ENCODE measurements at places on chromosomes 1 and 21.
A peak's percentile ranks its signal among the peaks of the same experiment; 100 is the strongest.

DNA sequence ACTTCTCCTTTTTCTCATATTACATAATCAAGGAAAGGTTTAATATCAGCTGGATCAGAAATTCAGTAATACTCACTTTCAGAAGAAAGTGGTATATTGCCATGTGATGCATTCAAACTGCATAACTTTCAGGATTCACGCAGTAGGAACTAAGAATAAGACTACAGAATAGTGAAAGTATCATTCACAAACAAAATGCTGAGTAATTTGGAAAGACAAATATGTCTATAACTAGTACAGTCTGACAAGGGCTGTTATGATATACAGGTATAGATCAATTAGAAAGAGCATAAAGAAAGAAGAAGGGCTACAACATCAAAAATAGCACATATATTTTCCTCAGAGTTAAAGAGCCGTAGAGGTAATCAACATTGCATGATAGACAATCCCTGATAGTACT lies 871.5 kb upstream of the TMPRSS15 start:
- no peak for DNase-seq

DNA sequence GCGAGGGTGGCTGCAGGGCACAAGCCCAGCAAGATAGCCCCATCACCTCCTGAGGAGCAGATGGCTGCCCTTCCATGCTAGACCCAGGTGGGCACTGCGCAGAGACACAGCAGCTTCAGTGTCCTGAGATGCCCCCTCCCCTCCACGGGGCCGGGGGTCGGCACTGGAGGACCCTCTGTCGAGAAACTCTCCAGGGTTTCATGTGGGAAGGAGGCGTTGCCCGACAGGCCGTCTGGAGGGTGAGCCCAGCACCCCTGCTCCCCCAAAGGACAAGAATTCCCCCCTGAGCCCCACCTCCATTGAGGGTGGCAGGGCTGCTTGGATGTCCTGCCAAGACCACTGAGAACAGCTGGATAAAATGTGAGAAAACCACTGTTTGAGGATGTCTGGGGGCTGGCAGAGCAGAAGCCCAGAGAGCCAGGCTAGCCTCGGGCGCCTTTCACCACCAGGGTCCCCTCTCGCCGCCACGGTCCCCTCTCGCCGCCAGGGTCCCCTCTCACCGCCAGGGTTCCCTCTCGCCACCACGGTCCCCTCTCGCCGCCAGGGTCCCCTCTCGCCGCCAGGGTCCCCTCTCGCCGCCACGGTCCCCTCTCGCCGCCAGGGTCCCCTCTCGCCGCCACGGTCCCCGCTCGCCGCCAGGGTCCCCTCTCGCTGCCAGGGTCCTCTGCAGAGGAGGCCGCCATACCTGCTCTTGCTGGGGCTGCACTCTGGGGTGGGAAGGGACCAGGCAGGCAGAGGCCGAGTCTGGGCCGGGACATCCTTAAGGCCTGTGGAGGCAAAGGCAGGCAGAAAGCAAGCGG lies 44.2 kb downstream of the SLC19A1 start:
- no peak for DNase-seq

DNA sequence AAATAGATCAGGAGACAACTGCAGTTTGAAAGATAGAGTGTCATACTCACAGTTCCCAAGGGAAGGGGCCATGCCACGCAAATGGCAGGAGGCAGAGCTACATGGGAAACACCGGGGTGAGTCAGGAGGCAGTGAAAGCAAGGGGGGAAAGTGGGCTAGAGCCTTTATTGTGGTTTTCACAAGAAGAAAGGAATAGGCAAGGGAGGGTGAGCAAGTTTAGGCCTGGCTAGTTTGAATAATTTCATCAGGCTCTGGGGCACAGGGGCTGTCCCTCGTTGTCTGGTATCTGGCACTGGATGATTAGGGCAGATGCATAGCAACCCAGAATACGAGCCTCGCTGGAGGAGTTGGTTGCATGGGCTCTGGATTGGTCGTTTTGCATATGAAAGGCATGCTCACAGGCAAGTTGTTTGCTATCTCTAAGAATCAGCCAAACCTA lies 17.0 kb upstream of the ITLN2 start:
- no peak for DNase-seq

DNA sequence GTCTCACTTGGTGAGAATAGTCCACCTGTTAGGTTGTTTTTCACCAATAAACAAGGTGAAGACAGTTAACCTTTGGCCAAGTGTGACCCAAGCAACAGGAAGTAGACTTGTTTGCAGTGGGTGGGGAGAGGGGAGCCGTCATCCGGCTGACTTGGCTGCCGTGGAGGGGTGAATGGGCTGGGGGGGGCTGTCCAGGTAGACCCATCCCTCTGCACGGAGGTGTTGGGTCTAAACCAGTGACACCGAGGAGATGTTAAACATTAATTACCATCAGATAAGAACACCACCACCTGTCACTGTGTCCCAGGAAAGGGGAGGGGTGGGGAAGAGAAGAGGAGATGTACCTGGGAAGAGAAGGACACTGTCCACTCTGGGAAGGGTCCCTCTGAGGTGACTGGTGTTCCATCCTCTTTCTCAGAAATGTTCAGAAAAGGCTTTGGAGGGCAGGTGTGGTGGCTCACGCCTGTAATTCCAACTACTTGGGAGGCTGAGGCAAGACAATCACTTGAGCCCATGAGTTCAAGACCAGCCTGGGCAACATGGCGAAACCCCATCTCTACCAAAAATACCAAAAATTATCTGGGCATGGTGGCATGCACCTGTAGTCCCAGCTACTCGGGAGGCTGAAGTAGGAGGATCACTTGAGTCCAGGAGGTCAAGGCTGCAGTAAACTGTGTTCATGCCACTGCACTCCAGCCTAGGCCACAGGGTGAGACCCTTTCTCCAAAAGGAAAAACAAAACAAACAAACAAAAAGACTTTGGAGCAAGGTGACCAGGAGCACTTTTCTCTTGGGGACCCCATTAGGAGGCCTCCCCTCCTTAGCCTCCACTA lies 6.7 kb upstream of the MYOM3 start:
- DNase-seq = no peak

DNA sequence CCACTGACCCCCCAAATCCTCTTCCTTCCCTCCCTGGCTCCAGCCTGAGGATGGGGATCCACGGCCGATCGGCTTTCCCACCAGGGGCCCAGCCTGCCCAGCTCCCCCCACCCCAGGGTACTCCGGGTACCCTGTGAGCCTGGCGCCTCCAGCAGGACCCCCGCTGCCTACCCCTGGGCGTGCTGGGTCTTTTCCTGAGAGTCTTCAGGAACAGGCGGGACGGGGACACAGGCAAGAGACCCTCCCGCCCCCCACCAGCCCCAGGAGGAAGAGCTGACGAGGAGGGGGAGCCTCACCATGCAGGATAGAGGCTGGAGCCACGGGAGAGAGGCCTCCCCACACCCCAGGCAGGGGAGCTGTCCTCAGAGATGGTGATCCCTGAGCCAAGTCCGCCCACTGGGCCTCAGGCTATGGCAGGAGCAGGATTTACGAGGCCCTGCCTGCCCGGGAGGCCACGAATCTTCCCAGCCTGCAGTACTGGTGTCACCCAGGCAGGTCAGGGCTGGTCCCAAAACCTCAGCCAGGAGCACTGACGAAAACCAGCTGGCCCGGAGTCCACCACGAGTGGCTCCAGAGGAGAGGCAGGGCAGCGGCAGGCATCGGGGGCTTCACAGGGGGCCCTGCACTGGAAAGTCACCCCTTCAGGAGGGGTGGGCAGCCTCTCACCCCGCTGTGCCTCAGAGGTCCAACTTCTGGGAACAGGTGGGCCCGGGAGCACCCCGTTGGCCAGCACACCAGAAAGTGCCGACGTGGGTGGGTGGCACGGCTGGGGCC lies 58.0 kb downstream of the MEGF6 start:
- no peak for DNase-seq

DNA sequence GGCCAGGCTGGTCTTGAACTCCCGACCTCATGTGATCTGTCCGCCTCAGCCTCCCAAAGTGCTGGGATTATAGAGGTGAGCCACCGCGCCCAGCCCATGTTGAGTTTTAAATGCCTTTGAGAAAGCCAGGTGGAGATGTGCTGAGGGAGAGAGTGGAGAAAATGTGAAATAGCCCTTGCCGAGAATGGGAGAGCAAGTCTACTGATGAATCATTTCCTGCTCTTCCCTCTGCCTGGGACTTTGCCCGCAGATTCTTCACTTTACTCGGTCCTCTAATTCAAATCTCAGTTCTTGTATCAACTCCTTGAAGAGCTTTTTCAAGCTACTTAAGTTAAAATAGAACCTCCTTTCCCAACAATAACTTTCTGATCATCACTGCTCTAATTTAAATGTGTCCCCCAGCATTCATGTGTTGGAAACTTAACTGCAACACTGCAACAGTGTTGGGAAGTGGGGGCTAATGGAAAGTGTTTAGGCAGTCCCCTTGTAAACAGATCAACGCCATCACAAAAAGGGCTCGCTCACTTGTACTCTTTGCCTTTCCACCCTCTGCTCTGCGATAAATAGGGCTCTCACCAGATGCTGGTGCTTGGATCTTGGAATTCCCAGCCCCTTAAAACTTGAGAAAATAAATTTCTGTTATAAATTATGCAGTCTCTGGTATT lies 27.8 kb downstream of the OSBPL9 start:
- no peak for DNase-seq

DNA sequence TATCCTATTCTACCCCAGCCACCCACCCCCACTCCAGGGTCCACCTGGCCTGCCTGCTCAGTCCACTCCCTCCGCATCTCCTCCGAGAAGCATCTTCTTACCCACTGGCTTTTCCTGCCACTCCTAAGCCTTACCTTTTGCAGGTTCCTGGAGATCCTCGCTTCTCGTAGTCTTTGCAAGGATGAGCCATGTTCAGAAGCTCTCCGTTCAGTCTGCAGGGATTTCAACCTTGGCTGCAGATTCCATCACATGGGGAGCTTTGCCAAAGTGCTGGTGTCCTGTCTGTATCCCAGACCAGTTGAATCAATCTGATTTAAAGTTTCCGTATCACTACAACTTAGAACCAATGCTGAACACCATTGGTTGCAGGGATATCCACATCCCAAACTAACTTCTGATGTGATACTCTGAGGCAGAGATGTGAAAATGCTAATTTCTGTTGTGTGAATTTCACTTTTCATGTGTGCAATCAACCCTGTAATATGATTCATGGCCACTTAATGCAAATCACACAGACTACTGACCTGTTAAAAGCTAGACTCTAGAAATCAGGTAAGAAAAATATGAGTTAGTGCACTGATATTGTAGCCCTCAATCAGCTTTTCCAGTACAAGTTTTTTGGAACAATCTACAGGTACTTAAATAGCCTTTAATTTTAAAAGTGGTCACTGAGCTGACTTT lies 61.9 kb downstream of the CAPN2 start:
- DNase-seq = no peak

DNA sequence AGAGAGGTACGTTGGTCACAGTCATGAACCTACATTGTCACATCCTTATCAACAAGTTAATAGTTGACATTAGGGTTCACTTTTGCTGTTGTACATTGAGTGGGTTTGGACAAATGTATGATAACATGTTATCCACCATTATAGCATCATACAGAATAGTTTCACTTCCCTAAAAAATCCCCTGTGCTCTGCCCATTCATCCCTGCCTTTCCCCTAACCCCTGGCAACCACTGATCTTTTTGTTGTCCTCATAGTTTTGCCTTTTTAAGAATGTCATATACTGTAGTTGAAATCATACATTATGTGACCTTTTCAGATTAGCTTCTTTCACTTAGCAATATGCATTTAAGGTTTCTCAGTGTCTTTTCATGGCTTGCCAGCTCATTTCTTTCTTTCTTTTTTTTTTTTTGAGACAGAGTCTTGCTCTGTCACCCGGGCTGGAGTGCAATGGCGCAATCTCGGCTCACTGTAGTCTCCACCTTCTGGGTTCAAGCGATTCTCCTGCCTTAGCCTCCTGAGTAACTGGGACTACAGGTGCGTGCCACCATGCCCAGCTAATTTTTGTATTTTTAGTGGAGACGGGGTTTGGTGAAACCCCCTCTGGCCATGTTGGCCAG lies 50.6 kb downstream of the UCK2 start:
- DNase-seq = no peak

- no peak for DNase-seq
Observed at GRCh38 chr1:156119503-156120209, 5.1 kb downstream of the LMNA start.

DNA sequence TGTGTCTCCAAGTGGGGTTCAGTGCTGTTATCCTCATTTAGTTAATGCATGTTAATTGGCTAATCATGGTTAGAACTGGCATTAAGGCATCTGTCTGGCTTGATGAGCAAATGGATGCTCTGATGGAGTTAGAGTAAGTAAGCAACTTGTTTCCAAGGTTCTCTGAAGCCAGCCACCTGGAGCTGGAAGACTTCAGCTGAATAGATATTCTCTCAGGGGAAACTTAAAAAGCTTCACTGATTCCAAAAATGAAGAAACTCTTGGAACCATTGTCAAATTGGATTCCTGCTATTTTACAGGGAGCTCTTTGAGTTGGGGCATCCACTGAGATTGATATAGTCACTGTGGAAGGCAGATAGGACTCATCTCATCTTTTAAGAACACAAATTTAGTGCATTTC lies 118.9 kb downstream of the CACHD1 start:
- no peak for DNase-seq

GRCh38 chr1:26692793-26693490 lies 2.9 kb upstream of the ARID1A start:
- DNase-seq = peak; percentile 95

DNA sequence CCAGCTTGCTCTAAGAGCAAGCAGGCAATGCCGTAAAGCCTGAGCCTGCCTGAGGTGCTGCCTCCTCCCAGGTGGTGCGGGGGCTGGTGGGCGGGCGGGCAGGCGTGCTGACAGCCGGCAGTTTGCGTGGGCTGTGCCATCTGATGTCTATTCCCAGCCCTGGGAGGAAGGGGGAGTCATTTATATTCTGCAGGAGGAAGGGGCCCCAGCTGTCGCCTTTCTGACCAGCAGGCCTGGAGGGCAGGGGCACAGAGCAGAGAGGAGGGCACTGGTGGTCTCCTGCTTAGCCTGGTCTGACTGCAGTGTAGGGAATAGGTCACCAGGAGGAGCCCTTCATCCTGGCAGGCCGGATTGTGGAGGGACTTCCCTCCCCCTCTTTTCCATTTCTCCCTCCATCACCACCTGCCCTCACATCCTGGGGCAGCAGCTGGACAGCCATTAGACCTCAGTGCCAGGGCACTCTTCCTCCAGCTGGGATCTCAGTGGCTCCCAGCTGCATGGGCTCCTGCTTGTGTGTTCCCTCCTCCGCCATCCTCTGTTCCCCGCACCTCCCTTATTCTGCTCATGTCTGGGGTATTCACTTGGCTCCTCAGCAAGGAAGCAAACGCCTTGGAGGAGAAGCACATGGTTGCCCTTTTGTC lies 4.4 kb downstream of the CYB561D1 start:
- DNase-seq = no peak

GRCh38 chr1:179747611-179748010 lies 4.5 kb downstream of the FAM163A start:
- no peak for DNase-seq

DNA sequence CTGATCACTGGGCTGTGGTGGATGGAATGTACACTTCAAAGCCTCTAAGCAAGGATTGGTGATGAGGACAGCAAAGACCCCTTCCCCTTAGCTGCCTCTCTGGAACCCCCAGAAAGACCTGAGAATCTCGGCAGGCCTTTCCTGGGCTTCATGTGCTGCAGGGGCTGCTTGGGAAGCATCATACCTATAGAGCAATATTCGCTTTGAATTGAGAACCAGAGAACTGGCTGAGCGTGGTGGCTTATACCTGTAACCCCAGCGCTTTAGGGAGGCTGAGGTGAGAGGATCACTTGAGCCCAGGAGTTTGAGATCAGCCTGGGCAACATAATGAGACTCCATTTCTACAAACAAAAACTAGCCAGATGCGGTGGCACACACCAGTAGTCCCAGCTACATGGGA lies 22.0 kb downstream of the CSF1 start:
- DNase-seq = no peak

- no peak for DNase-seq
Observed at GRCh38 chr1:2395245-2395644, 3.6 kb downstream of the RER1 start.

- no peak for DNase-seq
Observed at GRCh38 chr1:201307231-201307630, 23.9 kb downstream of the PKP1 start.

All from NCI-H1436 treated with DMSO at 0.1 percent for 48 hours (cell line).